ENCODE measurements at places on chromosomes 4 and X.

- DNase-seq: no peak
Measured at GRCh38 chr4:126969360-126970235, 663.2 kb upstream of the INTU start.

- DNase-seq: no peak
Measured at GRCh38 chr4:144591401-144591800, 54.6 kb upstream of the HHIP start.

- DNase-seq: no peak
Measured at GRCh38 chrX:110081740-110082139, 78.8 kb downstream of the TMEM164 start.

- no peak for DNase-seq
Measured at GRCh38 chr4:24885342-24885741, 27.5 kb downstream of the CCDC149 start.

- no peak for DNase-seq
Measured at GRCh38 chr4:184104419-184105101, 113.1 kb downstream of the ENPP6 start.

GRCh38 chr4:24405926-24406325 is 178.4 kb downstream of the DHX15 start:
- no peak for DNase-seq

GRCh38 chrX:54695231-54695630 is 102.8 kb downstream of the ITIH6 start:
- DNase-seq: no peak

DNA sequence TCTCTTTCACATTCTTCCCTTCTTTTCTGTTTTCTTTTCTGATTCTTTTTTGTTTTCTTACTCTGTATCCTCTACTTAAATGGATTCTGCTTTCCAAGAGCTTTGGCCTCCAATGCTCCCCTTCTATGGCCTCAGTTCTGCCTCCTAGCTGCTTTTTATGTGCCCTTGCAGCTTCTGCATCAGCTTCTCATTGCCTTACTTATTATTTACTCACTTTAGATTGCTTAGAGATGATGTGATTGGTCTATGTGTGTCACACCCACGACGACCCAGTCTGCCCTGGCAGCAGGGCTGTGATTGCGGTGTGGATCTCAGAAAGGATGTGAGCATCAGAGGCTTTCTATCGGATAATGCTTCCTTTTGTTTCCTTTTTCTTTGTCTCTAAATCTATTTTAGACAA is 71.8 kb upstream of the SMARCA5 start:
- DNase-seq: no peak

DNA sequence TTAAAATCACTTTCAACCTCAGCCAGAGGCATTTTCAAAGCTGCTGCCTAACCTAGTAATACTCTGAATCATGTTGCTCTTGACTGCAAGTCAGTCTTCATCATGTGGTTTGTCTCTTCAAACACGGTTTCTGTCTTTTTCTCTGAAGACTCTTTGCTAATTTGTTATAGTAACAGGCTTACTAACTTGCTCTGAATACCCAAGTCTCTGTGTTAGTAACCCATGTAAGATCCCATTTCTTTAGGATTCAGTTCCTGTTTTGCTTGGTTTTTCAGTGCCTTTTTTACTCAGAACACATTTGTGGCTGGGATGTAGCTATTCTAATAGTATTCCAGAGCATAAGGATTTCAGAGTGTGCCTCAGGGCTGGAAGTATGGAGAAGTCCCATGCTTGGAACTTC is 1450.6 kb upstream of the IGFBP7 start:
- no peak for DNase-seq

DNA sequence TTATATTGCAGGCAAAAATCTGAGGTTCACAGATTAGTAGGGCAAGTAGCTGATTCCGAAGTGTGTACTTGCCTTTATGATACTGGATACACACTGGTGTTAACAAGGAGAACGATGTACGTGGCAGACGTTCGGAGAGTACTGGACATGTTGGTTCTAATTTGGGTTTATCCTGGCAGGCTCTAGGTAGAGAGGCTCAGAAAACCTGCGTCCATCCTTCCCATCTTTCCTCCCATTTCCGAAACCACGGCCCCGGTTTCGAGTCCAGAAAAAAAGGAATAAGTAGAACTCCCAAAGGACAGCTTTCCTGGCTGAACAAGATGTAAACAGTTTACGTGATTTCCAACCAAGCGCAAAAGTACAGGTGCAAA is 351 bp upstream of the SLC30A9 start:
- no peak for DNase-seq

DNA sequence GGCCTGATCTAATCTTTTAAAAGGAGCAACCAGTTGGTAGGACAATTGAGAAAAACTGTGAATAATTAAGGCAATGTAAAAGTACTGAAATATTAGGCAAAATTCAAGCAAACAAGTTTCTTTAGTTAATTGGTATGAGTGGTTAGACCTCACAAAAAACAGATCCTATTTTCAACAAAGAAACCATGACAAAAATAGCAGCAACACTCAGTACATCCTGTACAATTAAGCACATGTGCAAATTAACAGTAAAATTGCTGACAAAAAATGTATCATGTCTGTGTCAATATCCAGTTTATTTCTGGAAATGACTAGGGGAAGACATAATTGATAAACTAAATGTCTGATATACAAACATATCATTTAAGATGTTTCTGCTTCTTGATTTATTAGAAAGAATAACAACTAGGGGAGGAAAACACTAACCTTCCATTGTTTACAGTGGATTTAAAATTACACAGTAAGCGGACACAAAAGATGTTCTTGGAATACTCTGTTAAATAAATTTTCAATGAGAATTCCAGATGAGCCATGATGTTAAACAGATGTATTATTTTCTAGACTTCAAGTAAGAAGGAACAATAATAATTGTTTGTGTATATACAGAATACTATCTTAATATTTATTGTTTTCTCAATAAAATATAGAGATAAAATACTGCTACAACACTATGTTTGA is 638.9 kb downstream of the SPRY1 start:
- no peak for DNase-seq

- no peak for DNase-seq
Measured at GRCh38 chr4:138686106-138686835, 329.3 kb upstream of the NOCT start.

- DNase-seq: no peak
Measured at GRCh38 chrX:41026702-41027078, 58.6 kb upstream of the USP9X start.

- DNase-seq: no peak
Measured at GRCh38 chr4:185369731-185370130, 26.0 kb downstream of the LRP2BP start.

DNA sequence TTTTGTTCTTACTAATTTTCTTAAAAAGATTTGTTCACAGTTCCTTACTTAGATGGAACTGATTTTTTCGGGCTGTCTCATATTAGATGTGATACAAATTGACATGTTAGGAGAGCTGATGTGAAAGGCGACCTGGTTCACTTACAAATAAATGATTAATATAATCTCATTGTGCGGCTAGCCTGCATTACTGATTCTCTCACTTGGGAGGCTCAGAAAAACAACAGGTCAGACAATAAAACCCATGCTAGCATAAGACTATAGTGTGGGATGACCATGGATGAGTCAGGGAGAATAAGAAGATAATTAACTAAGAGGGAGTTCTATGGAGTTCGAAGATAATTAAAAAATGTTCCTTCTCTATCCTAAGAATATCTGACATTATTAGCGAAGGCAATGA is 40.8 kb downstream of the RTL9 start:
- DNase-seq: no peak

DNA sequence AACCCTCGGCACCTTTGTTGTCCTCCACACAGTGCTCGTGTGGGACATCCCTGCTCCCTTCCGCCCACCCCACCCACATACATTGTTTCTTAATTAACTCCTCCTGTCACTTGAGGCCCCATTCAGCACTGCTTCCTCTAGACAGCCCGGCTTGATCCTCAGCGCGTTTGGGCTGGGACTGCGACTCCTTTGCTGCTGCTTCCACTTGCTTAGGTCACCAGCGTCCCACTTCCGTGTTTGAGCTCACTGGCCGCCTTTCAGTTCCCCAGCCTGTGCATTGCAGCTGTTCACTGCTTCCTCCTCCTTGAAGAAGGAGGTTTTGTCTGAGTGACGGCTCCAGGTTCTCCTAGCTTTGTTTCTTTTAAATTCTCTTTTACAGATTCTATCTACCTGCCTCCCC is 16.1 kb downstream of the RNF4 start:
- DNase-seq: peak; percentile 74

DNA sequence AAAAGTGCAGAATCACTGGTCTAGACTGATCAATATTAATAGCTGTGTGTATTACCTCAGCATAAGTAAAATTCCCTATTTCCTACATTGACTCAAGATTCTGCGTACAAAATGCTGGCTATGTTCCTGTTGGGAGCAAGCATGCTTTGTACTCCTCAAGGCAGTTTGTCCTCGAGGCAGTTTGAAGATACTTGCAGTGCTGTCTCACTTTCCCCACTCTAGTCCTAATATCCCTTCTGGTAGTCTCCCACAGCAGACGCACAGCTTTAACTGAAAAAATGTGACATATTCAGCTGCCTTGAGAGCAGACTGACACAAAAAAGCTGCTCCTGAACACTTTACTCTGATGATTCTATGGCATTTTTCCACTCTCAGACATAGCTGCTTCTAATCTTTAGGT is 12.9 kb upstream of the MAGEA10 start:
- no peak for DNase-seq

DNA sequence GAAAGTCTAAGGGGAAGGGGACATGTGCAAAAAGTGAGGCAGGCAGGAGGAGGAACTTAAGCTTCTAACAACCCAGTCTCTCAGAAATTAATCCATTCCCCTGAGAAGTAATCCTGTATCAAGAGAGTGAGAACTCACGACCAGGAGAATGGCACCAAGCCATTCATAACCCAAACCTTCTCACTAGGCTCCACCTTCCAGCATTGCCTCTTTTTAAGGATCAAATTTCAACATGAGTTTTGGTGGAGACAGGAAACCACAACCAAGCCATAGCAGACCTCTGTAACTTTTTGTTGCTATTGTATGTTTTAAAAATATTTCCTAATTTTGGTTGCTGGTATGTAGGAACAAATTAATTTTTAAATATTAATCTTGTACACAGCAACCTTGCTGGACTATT is 32.8 kb downstream of the PASD1 start:
- no peak for DNase-seq

GRCh38 chr4:186104890-186105646 is 564 bp downstream of the FAM149A start:
- no peak for DNase-seq

- no peak for DNase-seq
Measured at GRCh38 chrX:70039758-70040157, 10.0 kb downstream of the AWAT2 start.

GRCh38 chrX:119475389-119476101 is 7.3 kb downstream of the SLC25A5 start:
- no peak for DNase-seq

GRCh38 chrX:73849073-73849472 is 286.1 kb downstream of the CHIC1 start:
- no peak for DNase-seq

DNA sequence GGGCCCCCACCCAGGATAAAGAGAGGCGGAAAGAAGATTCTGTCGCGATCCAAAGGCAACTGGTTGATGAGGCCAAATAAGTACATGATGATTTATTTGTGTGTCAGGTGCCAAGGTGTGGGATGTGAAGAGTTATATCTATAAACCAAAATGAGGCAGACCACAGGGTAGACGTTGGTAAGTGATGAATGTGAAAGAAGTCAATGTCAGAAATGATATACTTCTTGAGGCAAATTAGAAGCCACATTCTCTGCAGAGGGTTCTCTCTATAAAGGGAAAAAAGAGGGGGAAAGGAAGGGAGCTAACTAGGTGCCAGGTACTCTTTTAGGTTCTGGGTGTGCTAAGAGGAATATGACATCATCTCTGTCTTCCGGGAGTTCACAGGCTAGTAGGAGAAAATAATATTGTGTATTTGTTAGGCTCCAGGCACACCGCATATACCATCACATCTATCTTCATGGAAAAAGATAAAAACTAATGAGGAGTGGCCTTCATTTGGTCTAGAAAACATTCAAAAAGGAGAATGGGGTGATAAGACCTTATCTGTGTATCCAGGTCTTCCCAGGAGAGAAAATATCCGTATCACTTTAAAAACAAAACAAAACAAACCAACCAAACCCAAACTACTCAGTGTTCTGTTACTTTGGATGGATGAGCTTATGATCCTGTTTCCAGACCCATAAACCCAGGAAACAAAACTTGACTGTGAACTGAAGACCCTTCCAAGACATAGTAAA is 4.8 kb upstream of the SH2D1A start:
- no peak for DNase-seq

DNA sequence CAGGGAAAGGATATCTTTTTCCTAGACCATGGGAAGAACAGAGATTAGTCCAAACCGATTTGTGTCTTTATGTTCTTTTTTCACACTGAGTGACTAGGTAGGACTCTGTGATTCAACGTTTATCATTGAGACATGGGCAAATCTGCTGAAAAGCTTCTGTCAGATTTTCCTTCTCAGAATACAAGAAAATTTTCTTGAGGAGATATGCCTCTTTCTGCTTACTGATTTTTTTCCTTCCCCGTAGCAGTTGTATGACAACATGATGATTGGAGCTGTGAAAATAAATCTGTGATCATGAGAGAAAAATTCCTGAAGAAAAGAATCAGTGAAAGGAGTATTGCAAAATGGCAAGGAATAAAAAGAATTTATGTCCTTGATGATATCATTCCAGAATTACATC is 130.6 kb upstream of the FAT4 start:
- DNase-seq: no peak

DNA sequence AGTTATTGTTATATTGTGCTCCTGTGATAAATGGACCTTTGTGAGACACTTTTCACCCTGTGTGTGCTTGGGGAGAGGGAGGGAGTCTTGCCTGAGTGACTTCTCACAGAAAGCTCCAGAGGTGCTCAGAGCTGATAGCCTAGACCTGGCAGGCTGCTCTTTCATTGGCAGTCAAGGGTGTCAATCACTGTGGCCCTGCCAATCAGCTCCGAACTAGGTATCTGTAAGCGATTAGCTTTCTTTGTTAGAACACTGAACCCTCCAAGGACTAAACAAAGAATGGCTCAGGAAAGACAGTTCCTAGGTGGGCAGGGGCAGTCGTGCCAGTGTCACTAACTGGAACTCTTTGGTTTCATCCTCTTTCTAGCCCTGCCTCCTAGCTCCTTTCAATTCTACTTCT is 2.7 kb upstream of the NALF2 start:
- DNase-seq: no peak

DNA sequence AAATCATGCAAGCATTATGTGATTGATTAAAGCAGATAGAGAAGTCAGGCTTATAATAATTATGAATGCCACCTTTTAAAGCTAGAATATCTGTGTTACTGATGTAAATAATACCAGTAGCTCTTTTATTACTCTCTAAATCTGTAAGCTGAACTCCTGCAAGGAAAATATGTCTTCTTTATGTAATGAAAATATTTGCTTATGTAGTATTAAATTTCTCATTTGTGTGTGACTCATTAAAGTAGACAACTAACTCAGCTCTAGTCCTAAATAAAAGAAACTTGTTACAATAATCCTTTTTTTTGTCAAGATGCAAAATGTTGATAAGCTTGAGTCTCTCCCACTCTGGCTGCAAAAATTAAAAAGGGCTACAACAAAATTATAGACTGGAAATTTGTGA is 137.7 kb upstream of the FAT1 start:
- no peak for DNase-seq

GRCh38 chr4:139528377-139529005 is 27.5 kb downstream of the SETD7 start:
- no peak for DNase-seq

GRCh38 chrX:17818726-17819125 is 42.4 kb downstream of the RAI2 start:
- DNase-seq: no peak

GRCh38 chr4:128228845-128229795 is 58.5 kb downstream of the PGRMC2 start:
- no peak for DNase-seq

GRCh38 chr4:158671665-158671914 is at the start of gene C4orf46:
Gene C4orf46 (minus strand): TSS chr4:158671887. CDS start chr4:158671801, 86 bp downstream.
- DNase-seq: no peak

All from naive thymus-derived CD8-positive, alpha-beta T cell (primary cell).